ENCODE measurements at places on chromosomes 11 and 22.
A peak's percentile ranks its signal among the peaks of the same experiment; 100 is the strongest.

DNA sequence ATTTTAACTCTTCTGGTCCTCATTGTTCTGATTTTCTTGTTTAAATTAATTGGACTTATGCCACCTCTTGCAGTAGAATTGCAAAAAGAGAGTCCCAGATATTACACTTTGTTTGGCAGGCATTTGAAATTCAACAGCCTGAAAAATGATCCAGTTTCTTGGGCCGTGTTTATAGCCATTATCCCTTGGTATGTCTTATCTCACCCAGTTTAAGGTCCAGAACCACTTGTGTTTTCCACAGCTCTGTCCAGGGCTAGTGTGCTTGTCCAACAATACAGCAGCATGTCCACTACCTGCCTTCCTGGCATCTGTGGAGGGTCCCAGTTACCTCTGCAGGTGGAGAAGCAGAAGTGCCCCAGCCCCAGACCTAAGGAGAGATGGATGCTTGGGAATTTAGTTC is 397.4 kb downstream of the SOX6 start:
- no peak for DNase-seq

- peak; percentile 37 for DNase-seq
Observed at GRCh38 chr11:88415495-88415894, 78.0 kb upstream of the CTSC start.

- DNase-seq = peak; percentile 57
Observed at GRCh38 chr11:32821917-32822560, 7.7 kb upstream of the PRRG4 start.

GRCh38 chr11:11732116-11732515 is 109.7 kb upstream of the USP47 start:
- no peak for DNase-seq

DNA sequence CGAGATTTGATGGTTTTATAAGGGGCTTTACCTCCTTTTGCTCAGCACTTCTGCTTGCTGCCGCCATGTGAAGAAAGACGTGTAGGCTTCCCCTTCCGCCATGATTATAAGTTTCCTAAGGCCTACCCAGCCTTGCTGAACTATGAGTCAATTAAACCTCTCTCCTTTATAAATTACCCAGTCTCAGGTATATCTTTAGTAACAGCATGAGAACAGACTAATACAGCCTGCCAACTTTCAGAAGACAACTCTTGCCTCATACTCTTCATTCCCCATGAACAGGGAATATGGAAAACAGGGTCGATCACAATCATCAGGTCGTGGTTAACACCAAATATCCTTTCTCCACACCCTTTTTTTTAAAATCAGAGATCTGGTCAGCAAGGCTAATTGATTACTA is 83.0 kb downstream of the MPPED2 start:
- DNase-seq = no peak

GRCh38 chr11:6894097-6894496 is 1.8 kb upstream of the OR2D2 start:
- DNase-seq = no peak

- no peak for DNase-seq
Observed at GRCh38 chr22:27820896-27821866, 19.6 kb upstream of the MN1 start.

GRCh38 chr11:64880240-64881001 is 2.0 kb upstream of the EHD1 start:
- DNase-seq = no peak

- DNase-seq = peak; percentile 49
Observed at GRCh38 chr11:89498845-89499448, 7.8 kb upstream of the NOX4 start.

DNA sequence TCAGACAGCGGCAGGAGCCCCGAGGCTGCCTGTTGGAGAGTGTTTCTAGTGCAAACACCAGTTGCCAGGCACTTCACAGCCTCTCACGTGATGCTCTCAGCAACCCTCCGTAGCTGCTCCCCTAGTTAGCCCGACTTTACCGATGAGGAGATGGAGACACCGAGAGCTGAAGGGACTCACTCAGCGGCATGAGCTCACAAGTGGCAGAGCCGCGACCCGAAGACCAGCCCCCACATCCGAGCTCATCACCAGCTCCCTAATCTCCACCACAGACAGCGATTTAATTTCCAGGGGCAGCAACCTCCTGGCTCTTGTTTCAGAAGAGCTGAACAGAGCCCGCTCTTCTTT is 28.7 kb upstream of the RTL6 start:
- no peak for DNase-seq

DNA sequence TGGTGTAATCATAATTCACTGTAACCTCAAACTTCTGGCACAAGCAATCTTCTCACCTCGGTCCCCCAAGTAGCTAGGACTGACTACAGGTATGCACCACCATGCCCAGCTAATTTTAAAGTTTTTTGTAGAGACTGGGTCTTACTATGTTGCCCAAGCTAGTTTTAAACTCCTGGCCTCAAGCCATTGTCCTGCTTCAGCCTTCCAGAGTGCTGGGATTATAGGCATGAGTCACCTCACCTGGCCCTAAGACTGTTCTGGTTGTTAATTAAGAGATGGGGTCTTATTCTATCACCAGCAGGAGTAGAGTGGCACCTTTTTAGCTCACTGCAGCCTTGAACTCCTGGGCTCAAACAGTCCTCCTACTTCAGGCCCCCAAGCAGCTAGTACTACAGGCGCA is 52.0 kb upstream of the DEPDC7 start:
- DNase-seq = no peak

DNA sequence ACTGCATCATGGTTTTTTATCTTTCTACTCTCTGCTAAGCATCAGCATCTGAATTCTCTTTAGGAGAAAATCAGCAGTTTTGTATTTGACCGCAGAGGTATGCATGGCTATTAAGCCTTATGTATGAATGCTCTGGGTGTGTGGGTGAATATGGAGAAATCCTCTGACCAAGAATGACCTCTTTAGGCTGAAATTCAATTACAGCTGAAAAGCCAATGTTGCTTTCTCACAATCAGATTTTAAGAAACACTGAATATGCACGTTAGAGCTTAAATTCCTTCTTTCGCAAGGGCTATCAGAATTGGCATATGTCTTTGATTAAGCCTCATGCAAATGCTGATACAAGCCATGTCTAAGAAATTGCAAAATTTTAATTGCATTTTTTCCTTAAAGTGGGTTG is 43.2 kb downstream of the ARHGAP42 start:
- no peak for DNase-seq

DNA sequence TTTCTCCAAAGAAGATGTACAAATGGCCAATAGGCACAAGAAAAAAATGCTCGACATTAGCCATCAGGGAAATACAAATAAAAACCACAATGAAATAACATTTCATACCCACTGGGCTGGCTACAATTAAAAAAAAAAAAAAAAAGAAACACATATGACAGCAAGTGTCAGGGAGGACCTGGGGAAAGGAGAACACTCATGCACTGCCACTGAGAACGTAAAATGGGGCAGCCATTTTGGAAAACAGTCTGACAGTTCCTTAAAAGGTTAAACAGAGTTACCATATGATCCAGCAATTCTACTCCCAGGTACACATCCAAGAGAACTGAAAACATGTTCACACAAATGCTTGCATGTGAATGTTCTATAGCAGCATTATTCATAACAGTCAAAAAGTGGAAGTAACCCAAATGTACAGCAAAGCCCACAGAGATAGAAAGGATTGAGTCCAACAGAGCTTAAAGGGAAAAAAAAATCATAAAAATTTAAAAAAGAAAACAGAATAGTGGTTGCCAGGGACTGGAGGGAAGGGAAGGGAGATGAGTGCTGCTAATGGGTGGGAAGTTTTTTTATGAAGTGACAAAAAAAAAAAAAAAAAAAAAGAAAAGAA is 48.4 kb upstream of the CYP2D6 start:
- DNase-seq = no peak

GRCh38 chr11:27847496-27847895 is 147.2 kb upstream of the BDNF start:
- no peak for DNase-seq

GRCh38 chr11:10414659-10415058 is 40.4 kb upstream of the AMPD3 start:
- DNase-seq = no peak

Data from NCI-H69 (cell line).